ENCODE measurements at places on chromosomes 5 and 9. TPM values are rescaled to one million over a fixed set of nuclear protein-coding genes. Genes with fewer than 3 reads are reported as not detected.

The PAEP gene
- total RNA-seq = 0.27 TPM

The PRUNE2 gene
- total RNA-seq = 0.08 TPM

The ECPAS gene
- 41.0 TPM for total RNA-seq

The NR4A3 gene
- total RNA-seq = 1.7 TPM

The IFNA13 gene
- total RNA-seq = not detected

The SEC24A gene
- total RNA-seq = 10.2 TPM

The PHYHD1 gene
- total RNA-seq = 0.24 TPM

The ABO gene
- not detected for total RNA-seq

The SLC34A1 gene
- not detected for total RNA-seq

The PDGFRB gene
- total RNA-seq = 0.74 TPM

The PCDHA1 gene
- 0.29 TPM for total RNA-seq

The HRH2 gene
- 0.38 TPM for total RNA-seq

The LVRN gene
- not detected for total RNA-seq

The HSD17B3 gene
- total RNA-seq = 0.20 TPM

The ANKRD18A gene
- total RNA-seq = 8.7 TPM

The ARL14EPL gene
- total RNA-seq = 0.43 TPM

The BDP1 gene
- 9.3 TPM for total RNA-seq

Measured in A549 treated with Hydrocortisone at 1 μM for 4 hours (cell line).